ENCODE measurements at places on chromosomes 12 and 14. TPM values are rescaled to one million over a fixed set of nuclear protein-coding genes. Genes with fewer than 3 reads are reported as not detected.

FOXA1 gene
- polyA plus RNA-seq, result not detected

DEGS2 gene
- polyA plus RNA-seq, result 6.5 TPM

KSR2 gene
- polyA plus RNA-seq, result not detected

C14orf39 gene
- not detected for polyA plus RNA-seq

GZMB gene
- 7.9 TPM for polyA plus RNA-seq

NINJ2 gene
- polyA plus RNA-seq, result 15.8 TPM

SLC6A12 gene
- not detected for polyA plus RNA-seq

BMAL2 gene
- 2.1 TPM for polyA plus RNA-seq

ZBTB42 gene
- polyA plus RNA-seq, result 1.0 TPM

MGP gene
- not detected for polyA plus RNA-seq

INHBC gene
- polyA plus RNA-seq, result not detected

CLEC2D gene
- 102 TPM for polyA plus RNA-seq

Data from IgD-negative memory B cell (primary cell).